AG08396 (cell line): ENCODE measurements at places on chromosomes 7 and 10.

- no peak for DNase-seq
Observed at GRCh38 chr10:63173468-63174232, 40.5 kb downstream of the NRBF2 start.

GRCh38 chr7:30027065-30027456 lies 559 bp upstream of the FKBP14 start:
- DNase-seq, result peak; percentile 26

DNA sequence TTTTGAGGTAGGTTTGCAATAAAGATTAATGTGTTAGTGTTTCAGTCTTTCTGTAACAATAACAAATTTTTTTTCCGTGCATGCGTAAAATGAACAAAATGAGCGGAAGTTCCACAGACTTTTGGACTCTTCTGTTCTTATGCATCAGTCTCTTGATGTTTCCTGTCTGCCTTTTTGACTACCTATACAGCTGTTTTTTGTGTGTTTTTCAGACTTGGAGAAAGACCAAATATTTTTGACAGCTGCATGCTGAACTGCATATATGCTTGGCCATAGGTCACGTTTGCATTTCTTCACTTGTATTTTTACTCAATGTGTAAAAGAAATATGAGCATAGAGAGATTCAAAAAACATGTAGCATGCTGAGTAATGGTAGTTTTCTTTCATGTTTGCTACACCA lies 119.3 kb downstream of the BBS9 start:
- DNase-seq, result no peak

- DNase-seq, result no peak
Observed at GRCh38 chr10:27642023-27642589, 103.5 kb downstream of the MKX start.

DNA sequence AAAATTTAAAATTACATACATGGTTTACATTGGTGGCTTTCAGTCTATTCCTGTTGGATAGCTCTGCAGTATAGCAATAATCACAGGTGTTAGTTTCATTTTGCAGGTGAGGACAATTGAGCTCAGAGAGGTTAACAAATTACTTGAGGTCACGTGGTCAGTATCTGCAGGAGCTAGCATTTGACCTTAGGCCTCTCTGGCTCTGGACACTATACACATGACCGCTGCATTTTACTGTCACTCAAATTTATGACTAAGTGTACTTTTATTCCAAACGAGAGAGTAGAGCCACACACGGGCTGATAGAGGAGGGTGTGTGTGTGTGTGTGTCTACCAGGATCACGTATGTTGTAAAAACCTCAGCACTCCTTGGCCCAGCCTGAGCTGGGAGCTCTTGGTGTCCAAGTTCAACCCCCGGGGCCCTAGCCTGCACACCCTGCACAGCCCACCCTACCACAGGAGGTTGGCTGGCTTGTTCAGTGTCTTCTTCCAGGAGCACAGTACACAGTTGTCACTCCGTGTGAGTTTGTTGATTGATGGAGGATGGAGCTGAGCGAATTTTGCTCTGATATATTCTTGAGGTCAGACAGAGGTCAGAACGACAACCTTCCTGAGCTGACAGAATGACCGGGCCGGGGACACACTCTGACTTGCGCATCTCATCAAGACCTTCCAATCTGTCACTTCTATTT lies 272.7 kb downstream of the GFRA1 start:
- DNase-seq, result no peak
